ENCODE measurements at places on chromosomes 3 and 15.

DNA sequence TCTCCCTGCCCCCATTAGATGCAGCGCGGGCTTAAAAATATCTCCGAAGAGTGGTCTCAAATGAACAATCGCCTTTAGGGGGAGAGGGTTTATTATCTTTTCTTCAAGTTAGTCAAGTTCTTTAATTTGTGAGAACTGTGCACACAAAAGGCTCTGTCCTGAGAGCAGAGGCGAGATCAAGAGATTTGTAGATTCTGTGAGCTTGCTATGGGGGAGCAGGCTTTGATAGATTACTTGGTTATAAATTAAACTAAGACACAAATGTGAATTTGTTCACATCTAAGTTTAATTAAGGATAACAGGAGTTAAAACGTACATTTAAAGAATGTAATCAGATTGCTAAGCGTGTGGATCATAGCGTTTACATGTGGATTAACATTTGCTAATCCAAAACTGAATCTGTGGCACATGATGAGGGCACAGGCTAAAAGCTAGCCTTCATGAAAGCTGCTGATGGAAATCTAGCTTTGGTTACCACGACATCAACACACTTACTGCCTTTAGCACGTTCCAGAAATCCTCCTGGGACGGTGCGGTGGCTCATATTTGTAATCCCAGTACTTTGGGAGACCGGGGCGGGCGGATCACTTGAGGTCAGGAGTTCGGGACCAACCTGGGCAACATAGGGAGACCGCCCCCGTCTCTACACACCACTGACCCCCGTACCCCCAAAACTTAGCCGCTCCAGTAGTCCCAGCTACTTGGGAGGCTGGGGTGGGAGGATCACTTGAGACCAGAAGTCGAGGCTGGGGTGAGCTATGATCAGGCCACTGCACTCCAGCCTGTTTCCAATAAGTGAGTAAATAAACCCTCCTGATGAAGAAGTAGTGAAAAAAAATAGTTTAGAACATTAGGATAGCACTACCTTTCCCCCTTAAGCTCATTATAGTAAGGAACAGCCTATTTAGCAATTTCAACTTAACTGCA lies 1.0 kb upstream of the PRTG start:
- DNase-seq: no peak

GRCh38 chr15:76330080-76330680 lies 6.4 kb upstream of the ISL2 start:
- DNase-seq: no peak

DNA sequence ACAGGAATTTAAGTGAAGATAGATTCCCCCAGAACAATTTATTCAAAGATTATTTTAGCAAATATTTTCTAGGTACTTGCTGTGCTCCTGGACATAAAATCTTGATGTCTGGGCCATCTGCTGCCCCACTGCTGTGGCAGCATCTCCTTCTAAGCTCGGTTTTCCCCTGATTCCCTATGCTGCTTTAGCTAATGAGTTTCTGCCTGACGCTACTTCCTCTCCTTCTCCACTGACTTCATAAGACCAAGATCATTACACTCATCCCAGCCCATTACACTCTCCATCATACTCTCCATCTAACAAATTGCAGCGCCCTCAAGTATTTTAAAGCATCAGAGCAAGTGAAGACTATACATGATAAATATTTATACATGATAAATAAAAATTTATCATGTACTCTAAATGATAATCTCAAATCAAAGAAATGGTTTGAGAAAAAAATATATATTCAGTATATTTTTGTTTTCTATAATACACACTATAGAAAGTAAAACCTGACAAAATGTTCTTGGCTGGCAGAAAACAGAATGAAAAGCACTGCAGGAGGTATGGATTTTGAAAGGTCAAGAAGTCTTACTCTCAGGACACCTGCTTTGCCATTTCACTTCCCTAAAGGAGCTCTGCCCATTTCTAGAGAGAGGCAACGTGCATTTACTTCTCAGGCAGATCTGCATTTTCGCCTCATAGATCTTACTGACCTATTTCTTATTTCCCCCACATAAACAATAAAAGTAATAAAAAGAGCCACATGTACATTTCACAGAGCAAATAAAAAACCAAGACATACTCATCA lies 232.0 kb downstream of the KCNMB2 start:
- DNase-seq: no peak

DNA sequence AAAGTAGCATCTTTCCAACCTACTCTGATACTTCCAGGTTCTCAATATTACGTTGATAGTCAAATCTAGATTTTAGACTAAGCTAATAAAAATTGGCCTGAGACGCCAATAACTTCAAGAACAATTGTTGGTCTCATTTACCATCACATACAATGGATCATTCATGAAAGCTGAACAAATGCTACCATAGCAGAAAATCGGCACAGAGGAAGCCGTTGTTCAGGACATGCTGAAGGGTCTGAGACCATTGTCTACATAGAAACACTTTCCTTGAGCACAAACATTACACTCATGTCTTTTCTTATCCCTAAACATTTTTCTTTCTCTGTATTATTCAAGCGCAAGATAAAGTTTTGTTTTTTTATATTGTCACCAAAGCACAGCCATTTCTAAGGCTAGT lies 37.2 kb upstream of the FHIT start:
- DNase-seq: no peak

GRCh38 chr3:3714572-3714971 lies 84.7 kb upstream of the LRRN1 start:
- DNase-seq: no peak

- no peak for DNase-seq
Measured at GRCh38 chr3:29764041-29764440, 483.2 kb downstream of the RBMS3 start.

- DNase-seq: no peak
Measured at GRCh38 chr3:69110941-69111546, 11.4 kb downstream of the LMOD3 start.

GRCh38 chr15:51731549-51732267 lies 5.7 kb downstream of the LYSMD2 start:
- no peak for DNase-seq

DNA sequence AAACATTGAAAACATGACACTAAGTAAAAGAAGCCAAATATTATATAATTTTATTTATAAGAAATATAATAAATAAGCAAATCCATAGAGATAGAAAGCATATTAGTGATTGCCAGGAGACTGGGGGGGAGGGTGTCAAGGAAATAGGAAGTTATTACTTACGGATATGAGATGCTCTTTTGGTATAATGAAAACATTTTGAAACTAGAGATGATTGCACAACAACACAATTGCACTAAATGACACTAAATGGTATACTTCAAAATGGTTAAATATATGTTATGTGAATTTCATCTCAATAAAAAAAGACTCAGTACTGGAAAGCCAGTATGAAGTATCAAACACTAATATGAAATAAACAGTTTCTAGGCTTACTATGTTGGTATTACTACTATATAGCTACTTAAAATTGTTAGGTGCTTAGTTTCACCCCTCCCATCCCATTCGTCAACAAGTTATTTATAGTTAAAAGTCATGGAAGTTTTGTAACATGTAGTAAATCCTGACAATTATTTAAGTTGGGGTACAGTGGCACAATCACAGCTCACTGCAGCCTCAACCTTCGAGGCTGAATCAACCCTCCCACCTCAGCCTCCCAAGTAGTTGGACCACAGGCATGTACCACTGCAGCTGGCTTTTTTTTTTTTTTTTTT lies 43.7 kb downstream of the STAG1 start:
- no peak for DNase-seq

DNA sequence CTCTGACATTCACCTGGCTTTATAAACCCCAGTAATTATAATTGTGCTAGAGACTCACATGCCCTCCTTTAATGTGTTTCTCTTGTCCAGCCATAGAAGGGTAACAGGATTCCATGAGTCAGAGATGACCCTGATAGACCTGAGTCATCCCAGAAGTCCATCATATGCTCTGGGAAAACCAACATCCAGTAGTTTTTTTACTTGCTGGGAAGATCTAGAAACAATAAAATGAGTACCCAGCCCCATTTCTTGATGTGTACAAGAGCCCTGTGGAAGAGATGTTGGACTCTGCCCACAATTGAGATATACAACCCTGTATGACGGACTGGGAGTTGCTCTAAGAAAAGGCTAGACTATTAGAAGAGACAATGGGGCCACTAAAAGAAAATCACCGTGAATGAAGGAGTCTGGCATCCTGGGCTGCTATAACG lies 22.4 kb upstream of the THUMPD3 start:
- DNase-seq: no peak

DNA sequence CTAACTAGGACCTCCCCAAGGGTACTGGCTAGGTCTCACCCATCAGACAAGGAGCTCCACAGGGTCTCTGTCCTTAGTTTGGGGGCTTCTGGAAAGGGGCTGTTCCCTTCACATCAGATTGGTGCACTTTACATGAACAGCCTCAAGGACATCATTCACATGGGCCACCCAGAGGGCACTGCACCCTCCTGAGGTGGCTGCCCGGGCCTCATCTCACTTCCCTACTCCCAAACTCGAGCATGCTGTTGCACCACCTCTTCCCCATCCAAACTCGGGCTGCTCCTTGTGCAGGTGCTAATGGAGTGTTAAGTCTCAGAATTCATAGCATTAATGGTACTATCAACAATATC lies 48.1 kb downstream of the RAB11A start:
- no peak for DNase-seq

- DNase-seq: no peak
Measured at GRCh38 chr15:88680241-88681001, 41.6 kb downstream of the ISG20 start.

GRCh38 chr15:36271048-36271447 lies 308.4 kb upstream of the CDIN1 start:
- no peak for DNase-seq

DNA sequence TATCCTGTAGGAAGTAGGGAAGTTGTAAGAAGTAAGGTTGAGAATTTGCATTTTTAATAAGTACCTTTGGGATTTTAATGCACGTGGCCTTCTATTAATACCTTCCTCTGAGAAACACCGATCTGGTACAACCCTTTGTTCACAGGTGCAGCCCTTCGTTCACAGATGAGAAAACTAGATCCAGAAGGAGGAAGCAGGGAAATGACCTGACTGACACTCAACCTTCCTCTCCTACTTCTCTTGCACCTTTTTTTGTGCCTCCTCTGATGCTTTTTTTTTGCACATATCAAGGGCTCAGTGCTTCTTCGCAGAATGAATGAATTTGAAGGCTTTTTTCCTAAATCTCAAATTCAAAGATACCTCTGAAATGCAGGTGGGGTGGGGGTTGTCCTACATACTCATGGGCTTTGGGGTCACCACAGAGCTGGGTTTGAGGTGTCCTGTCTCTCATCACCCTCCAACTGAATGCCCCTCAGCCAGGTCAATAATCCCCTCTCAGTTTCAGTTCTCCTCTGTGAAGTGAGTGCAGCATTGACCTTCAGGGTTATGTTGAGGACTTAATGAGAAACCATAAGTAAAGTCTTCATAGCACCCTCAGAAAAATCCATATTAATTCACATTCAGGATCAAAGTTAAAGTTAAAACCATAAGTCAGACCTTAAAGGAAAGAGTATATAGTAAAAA lies 161.5 kb upstream of the CTNNB1 start:
- no peak for DNase-seq

GRCh38 chr15:65385870-65386258 lies 8.1 kb upstream of the IGDCC3 start:
- DNase-seq: no peak

DNA sequence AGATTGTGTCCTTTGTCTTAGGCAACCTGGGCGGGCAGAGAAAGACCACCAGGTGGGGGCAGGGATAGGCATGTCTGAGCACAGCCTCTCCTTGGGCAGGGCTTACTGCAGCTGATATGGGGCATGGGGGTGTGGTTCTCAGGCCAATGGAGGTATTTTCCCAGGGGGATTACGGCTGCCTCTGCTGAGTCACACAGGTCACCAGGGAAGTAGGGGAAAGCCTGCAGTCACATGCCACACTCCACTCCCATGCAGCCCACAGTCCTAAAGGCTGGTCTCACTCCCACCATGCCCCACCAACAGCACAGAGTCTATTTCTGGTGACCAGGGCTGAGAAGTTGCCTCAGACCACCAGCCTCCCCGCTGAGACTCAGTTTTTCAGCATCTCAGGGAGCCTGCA lies 466.4 kb downstream of the DIPK2A start:
- DNase-seq: no peak

DNA sequence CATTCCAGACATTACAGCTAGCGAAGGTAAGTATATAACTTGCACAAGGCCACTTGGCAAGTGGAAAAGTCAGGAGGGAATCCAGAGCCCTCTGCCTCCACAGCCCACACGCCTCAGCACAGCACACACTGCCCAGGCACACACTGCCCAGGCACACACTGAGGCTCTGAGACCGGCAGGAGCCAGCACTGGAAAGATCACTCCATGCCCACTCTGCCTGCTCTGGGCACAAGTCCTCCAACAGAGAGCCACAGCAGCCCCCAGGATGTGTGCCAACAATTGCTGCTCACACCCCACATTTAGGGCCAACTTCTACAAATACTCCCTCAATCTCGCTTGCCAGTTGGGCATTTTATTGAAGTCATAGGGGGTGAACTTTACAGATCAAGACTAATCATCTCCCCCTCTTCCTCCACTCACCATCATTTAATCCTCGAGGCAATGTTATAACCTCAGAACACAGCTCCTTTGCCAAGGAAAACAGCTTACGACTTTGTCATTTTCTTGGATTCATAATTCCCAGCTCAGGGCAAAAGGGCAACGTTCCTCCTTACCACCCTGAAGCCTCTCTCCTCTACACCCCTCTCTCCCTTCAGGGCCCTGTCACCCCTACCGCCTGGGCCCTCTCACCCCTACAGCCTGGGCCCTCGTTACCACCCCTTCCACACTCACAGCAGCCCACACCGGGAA lies 53.0 kb upstream of the TPM1 start:
- DNase-seq: no peak

- DNase-seq: no peak
Measured at GRCh38 chr3:133901083-133901482, 5.4 kb upstream of the RAB6B start.

DNA sequence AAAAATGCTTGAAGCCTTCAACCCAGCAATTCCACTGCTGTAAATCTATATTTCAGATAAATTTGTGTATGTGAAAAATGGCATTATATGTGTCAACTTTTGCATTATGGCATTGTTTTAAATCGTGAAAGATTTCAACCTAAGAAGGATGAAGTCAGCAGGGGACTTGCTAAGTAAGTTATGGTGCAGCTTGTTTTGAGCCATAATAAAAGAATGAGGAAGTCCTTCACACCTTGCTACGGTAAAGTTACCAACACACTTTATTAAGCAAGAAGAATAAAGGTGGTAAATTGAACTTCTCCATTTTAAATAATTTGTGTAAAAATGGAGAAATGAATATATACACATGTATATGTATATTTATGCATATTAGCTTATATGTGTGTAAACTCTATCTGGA lies 371.4 kb downstream of the ROBO2 start:
- no peak for DNase-seq

DNA sequence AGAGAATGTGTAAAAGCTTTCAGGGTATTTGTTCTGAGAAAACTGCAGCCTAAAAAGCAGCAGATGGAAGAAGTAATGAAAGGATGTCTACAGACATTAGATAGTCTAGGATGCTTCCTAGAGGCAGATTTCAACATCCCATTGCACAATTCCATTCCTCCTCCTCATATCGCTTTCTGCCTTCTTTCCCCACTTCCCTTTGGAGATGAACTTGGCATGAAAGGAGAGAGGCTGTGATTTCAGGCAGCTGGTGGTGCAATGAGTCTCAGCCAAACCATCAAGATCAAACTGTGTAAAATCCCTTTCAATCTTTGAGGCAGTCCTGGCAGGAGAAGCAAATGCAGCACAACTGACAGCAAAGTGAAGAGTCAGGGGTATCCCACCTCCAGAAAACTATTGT lies 438.7 kb upstream of the KCNMB2 start:
- no peak for DNase-seq

- peak; percentile 67 for DNase-seq
Measured at GRCh38 chr15:74382004-74382816, 14.8 kb upstream of the CYP11A1 start.

- DNase-seq: peak; percentile 9
Measured at GRCh38 chr15:80234883-80235282, 17.1 kb downstream of the CTXND1 start.
